ENCODE measurements at places on chromosomes 5 and 9.
A peak's percentile ranks its signal among the peaks of the same experiment; 100 is the strongest.

- peak; percentile 67 for DNase-seq
Measured at GRCh38 chr5:93915142-93915553, 173.7 kb upstream of the POU5F2 start.

- no peak for DNase-seq
Measured at GRCh38 chr5:151234476-151235238, 10.8 kb upstream of the CCDC69 start.

- no peak for DNase-seq
Measured at GRCh38 chr5:112576298-112576925, 157.3 kb upstream of the EPB41L4A start.

DNA sequence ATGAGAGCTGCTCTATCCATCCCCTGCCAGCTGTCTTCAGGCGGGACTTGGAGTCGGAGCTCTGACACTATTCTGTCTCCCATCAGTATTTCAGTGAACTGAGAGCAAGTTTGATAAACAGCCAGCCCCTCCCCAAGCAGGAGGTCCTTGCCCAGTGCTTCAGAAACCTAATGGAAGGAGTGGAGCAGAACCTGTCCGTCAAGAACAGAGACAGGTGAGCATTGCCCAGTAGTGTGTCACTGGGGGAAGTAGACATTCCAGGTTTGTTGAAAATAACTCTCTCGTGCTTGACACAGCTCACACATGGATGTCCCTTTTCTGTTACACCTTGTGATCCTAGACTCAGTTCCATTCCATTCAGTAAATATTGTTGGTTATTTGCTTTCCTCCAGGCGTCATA is 13.2 kb upstream of the TLX3 start:
- no peak for DNase-seq

GRCh38 chr5:32223972-32224609 is 50.0 kb upstream of the GOLPH3 start:
- peak; percentile 27 for DNase-seq
